ENCODE measurements at places on chromosomes 7 and 10. TPM values are rescaled to one million over a fixed set of nuclear protein-coding genes. Genes with fewer than 3 reads are reported as not detected.

The DMBT1 gene
- 0.38 TPM for total RNA-seq

- DNase-seq: no peak
Measured at GRCh38 chr7:145156834-145157233, 321.0 kb upstream of the TPK1 start.

GRCh38 chr10:93028883-93029282 is 31.7 kb upstream of the CYP26C1 start:
- DNase-seq: no peak

DNA sequence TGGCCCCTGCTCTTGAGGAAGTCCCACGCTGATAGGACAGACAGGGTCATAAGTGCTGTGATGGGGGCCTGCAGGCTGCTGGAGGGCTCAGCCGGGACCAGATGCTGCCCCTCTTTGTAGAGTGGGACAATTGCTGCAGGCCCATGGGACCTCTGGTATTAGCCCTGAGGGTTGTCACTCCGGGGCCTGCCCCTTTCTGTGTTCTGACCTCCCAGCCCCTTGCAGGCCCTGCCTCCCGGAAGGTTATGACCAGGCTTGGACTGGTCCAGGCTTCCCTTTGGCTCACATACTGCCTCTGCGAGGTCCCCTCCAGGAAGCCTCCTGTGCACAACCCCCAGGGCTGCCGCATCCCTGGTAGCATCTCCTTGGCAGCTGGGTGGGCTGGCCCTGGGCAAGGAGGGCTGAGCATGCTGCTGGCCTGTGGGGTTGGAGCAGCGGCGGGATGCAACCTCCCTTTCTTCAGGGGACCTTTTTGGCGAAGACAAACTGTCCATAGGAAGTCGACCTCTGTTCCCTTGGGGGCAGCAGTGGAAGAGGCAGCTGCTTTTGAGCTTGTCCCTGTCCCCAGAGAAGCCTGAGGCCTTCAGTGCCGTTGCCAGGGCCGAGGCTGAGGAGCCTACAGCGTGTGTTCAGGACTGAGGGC is 8.8 kb downstream of the LIMK1 start:
- DNase-seq: no peak

- DNase-seq: no peak
Measured at GRCh38 chr7:69553190-69553589, 45.1 kb upstream of the AUTS2 start.

DNA sequence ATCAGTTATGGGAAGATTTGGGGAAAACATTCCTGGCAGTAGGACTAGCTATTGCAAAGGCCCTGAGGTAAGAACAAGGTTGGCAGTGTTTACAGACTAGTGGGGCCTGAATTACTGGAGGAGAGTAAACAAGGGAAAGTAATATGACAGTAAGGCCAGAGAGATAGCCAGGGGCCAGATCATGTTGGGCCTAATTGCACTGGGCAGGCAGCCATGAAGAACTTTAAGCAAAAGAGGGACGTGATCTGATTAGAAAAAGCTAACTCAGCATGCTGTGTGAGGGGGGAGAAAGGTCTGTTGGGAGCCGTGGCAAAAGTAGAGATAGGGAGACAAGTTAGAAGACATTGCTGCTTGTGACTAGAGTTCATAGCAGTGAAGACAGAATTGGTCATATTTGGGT is 9.2 kb downstream of the NUP42 start:
- no peak for DNase-seq

DNA sequence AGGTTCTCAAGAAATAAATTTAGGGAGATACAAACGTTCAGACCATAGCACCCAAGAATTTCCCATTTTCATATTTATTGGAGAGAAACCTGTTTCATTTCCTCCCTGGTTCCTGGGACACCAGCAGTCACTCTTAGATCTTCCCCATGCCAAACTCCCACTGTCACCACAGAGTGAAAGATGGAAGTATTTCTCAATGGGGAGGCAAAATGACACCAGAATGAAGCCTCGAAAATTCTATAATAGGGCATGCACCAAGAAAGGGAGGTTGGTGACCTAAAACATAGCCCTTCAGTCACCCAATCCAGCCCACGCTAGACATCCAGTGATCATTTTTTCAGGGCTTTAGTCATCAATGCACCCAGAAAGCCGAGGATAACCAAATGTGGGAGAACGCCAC is 148.1 kb upstream of the PLXDC2 start:
- no peak for DNase-seq

DNA sequence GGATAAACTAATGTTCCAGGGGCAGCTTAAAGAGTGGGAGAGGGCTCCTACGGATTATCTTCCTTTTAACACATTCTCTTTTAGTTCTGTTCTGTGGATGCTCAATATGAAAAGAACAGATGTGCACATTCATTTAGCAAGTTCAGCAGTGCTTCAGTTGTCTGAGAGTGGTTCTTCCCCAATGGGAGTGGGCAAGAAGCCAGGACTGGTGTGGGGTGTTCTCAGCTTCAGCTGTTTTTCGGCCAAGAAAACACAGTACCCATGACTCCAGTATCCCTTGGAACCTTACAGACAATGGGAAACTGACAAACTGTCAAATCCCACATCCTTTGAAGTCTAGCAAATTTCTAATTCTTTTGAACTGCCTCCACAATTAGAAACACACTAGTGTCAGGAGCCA is 71.5 kb upstream of the LRRC17 start:
- no peak for DNase-seq

- no peak for DNase-seq
Measured at GRCh38 chr7:25850216-25850615, 301.8 kb upstream of the NFE2L3 start.

DNA sequence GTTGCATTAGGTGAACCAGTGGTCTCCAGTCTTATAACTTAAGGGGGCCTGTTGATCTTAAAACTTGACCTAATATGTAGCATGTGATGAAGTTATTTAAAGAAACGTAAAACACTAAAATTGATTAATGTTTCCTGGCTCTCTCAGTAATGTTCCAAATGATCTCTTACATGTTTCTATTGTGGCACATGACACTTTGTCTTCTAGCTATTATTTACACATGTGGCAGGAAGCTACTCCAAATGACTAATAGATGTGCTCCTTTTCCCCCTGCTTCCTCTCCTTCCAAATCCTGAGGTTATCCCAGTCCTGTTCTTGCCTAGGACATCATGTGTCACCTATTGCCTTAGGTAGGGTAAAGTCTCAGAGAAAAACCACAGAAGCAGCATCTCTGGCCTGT is 89.4 kb downstream of the FAS start:
- DNase-seq: no peak

The STEAP1B gene
- total RNA-seq: not detected

DNA sequence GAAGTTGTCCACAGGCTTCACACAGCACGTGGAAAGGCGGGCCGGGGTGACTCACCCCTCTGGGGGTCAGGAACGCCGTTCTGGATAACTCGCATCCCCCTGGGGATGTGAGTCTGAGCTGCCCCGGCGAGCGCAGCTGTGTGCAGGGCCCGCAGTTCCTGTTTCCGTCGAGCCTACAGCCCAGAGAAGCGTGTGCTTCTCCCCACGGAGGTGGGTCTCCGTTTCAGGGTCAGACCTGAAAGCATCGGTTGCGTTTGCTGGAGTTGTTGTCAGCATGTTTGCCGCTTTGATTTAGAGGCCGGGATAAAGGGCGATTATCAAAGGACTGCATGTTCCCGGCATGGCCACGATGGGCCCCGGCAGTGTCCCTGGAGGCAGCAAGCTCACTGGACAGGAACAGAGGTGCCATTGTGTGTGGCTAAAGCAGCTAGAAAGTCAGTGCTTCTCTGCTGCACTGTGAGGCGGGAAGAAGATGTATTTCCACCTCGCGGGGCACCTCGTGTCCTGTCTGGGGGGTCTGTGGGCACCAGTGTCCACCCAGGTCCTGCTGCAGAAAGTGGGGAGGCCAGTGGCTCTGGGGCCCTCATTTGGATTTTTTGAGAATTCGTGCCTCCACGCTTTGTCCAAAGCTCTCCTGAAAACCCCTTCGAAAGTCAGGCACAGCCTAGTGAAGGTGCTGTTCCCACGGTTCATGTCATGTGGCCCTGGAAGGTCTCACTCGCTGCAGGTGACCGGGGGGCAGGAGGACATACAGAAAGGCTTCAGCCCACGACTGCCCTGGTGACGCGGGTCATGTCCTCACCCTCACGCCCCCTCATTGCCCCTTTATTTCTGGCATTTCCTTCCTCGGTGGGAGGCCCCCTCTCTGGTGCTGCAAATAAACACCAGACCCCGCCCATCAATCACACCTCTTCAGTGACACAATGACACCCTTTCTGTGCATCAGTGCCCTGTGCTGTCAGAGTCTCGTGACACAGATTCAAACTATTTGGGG is 27.4 kb upstream of the GDI2 start:
- no peak for DNase-seq

- no peak for DNase-seq
Measured at GRCh38 chr7:31416381-31416870, 75.9 kb upstream of the NEUROD6 start.

The FFAR4 gene
- 0.36 TPM for total RNA-seq

DNA sequence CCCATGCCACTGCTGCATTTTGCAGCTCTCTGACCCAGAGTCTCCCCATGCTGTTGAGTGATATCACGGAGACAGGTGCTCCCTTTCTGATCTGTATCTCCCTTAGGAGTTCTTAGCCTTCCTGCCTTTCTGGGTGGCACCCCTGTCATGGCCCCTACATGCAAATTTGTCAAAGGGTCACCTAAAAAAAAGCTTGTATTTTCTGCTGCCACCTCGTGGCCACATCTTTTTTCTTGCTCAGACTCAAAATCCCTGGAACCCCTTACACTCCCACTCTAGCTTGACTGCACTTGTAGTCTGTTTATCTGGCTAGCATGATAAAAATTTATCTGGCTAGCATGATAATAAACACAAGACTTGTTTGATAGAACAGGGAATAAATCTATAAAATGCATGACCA is 809.1 kb downstream of the SORCS1 start:
- DNase-seq: no peak

Measured in suprapubic skin (tissue), 4 donors.